ENCODE measurements at places on chromosomes 5 and 9. TPM values are rescaled to one million over a fixed set of nuclear protein-coding genes. Genes with fewer than 3 reads are reported as not detected.

DNA sequence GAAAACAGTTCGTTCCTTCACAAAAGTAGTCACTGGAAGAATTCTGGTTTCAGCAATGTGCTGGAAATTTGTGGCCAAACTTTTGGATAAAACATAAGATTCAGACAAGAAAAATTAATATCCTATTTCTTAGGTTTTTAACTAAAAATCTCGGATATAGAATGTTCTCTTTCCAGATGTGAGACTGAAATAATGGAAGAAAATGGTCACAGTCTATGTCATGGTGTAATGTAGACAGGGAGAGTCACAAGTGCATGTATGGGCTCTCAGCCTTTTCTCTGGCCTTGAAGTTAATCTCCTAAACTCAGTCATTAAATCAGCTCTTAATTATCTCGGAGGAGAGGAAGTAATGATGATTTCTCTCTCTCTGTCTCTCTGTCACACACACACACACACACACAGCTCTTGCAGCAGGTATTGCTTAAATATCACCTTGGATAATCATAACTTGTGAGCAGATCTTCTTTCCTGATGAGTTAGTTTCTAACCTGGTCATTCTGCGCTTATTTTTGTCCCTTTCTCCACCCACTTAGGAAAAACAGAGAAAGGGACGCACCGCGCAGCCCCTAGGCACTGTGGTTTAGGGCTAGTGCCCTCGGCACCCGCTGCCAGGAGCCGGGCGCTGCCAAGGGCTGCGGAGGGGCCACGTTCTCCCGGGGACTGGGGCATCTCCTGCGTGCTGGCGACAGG, 672 bp upstream of the ITGA2 start:
- peak overlapping the region; percentile 81 for H3K4me3 ChIP-seq
- H3K27ac ChIP-seq: peak overlapping the region; percentile 66
- peaks cover 22% of the 10 kb centered on the region for H3K27me3 ChIP-seq

GRCh38 chr9:107548298-107549142, 59.0 kb upstream of the KLF4 start:
- no peaks in the 10 kb centered on the region for H3K27me3 ChIP-seq
- DNase-seq: no peak
- no peak overlapping the region for H3K27ac ChIP-seq
- H3K4me1 ChIP-seq: no peaks in the 10 kb centered on the region
- H3K36me3 ChIP-seq: no peaks in the 10 kb centered on the region

- H3K4me3 ChIP-seq: no peak overlapping the region
- H3K4me1 ChIP-seq: no peaks in the 10 kb centered on the region
- no peak overlapping the region for H3K27ac ChIP-seq
- no peak for DNase-seq
- peaks cover 17% of the 10 kb centered on the region for H3K27me3 ChIP-seq
These were observed 11.0 kb downstream of the SPATA9 start for GRCh38 chr5:95671826-95672225.

DNA sequence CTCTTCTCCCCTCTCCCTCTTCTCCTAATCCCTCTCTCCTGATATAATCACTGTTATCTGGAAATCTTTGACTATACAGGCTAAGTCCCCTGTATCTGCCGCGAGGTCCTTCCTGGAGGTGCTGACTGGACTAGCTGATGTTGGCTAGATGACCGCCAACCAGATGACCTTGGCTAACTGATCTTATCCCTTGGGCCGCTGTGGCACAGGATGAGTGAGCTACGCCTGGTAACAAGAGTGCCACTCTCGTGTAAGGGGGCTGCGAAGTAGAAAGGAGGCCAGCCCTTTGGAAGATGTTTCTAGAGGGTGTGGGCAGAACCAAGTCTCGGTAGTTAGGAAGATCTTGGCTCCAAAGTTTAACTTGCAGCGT, 345 bp upstream of the PRRC1 start:
- peak overlapping the region; percentile 48 for H3K27ac ChIP-seq
- DNase-seq: no peak
- peaks cover 10% of the 10 kb centered on the region for H3K27me3 ChIP-seq
- H3K4me1 ChIP-seq: peaks cover 20% of the 10 kb centered on the region
- peak overlapping the region; percentile 82 for H3K4me3 ChIP-seq

DNA sequence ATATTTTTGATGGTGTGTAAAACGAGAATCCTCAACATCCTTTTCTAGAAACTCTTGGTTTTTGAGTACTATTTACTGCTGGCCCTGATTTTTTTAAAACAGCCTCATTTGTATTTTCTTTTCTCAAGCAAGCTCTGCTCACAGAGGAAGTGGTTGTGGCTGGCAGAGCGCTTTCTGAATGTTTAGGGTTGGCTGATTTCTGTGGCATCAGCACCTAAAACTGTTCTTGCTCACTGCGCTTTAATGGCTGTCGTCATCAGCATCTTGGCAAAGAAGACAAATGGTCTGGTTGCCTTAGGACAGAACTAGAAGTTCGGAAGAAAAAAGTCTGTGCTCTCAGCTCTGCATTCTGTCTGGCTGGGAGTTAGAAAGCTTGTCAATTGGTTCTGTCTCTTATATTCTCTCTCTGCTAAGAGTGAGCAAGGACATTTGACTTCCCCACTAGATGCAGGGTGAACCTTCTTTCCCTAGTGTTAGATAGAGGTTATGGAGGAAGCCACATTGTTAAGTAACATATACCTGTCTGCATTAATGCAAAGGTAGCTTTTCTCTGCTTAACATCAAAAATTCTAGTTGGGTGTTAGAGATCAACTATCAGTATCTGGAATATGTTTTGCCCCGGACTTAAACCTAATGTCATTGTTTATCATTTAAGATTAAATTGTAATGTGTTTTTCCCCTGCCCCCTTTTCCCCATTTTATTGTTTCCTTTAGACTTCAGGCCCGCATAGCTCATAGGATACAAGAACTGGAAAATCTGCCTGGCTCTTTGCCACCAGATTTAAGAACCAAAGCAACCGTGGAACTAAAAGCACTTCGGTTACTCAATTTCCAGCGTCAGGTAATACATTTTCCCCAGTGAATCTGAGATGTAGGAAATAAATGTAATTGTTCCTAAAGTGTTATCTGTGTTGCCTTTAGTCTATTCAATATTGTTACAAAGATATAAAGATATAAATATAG, 39.0 kb downstream of the SMARCA2 start:
- peak overlapping the region; percentile 41 for H3K4me3 ChIP-seq
- H3K4me1 ChIP-seq: peaks cover 35% of the 10 kb centered on the region
- H3K27me3 ChIP-seq: no peaks in the 10 kb centered on the region
- peak; percentile 92 for DNase-seq
- H3K36me3 ChIP-seq: peaks cover 59% of the 10 kb centered on the region
- peak overlapping the region; percentile 83 for H3K27ac ChIP-seq

DNA sequence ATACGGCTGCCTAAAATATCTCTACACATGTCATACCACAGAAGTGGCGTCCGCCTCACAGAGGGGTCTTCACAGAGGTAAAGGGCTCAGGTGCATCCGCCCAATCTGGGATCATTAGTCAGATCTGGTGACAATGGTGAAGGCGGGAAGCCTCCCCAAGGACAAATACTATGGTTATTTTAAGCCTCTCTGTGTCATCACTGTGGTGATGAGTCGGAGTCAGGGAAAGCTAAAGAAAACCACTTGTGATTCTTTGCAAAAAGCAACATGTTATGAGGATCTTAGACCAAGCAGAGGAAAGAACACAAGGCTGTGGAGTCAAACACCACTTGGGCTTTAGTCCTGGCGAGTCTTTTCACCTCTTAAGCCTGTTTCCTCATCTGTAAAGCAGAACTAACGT, 190.4 kb downstream of the DRD1 start:
- H3K27ac ChIP-seq: no peak overlapping the region
- H3K4me1 ChIP-seq: peaks cover 2% of the 10 kb centered on the region
- no peaks in the 10 kb centered on the region for H3K36me3 ChIP-seq
- no peak for DNase-seq

GRCh38 chr5:58912116-58912515, 329.2 kb downstream of the RAB3C start:
- peaks cover 29% of the 10 kb centered on the region for H3K27me3 ChIP-seq
- no peak overlapping the region for H3K4me3 ChIP-seq
- H3K4me1 ChIP-seq: peaks cover 7% of the 10 kb centered on the region

DNA sequence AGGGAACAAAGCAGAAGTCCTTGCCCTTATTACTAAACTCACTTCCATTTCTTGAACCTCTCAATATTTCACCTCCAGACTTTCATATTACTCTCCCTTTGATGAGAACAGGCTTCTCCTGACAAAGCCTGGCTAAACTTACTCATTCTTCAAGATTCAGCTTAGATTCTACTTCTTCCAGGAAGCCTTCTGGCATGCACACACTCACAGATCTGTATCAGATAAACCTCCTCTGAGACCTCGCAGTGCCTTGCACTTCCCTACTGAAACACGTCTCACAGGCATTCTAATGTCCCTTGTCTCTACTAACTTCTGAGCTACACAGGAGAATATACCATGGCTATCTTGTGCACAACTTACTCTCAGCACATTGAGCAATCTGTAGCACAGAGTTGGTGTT, 16.6 kb upstream of the PAPPA start:
- H3K4me3 ChIP-seq: no peak overlapping the region
- DNase-seq: no peak
- no peaks in the 10 kb centered on the region for H3K4me1 ChIP-seq

The IL3 gene
- 0.47 TPM for total RNA-seq

The CER1 gene
- total RNA-seq: not detected

The KIF12 gene
- not detected for total RNA-seq
